Stimulated activated CD4-positive, alpha-beta T cell treated with anti-CD3 and anti-CD28 coated beads, TNF-alpha, amount 100 ng/mL, for 4 hours (primary cell): ENCODE measurements at places on chromosomes 5 and 9.

GRCh38 chr9:86529496-86530275, 175.5 kb upstream of the TUT7 start:
- no peak for DNase-seq

DNA sequence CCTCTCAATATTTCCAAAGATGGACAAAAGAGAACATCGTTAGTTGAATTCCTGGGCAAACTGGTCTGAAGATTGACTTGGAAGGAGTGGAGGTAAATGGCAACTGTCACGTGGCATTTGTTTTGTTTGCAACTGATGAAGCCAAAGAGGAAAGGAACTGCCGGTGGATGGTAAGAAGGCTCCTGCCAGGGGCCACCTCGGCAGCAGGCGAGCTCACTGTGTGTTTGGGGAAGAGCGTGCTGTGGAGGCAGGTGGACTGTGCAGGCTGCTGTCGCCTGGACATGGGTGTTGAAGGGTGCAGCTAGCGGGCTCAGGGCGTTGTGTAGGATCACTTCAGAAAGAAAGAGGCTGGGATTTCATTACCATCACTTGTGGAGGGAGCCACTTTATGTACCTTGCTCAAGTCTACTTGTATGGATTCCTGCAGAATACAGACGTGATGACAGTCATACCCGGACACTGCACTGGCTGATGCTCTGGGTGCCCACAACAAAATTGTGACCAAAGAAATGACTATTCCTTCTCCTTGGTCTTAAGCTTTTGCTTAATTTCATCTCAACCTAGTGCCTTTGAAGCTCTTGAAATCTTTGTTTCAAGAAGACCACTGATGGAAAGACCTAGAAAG, 72.7 kb downstream of the MAP1B start:
- no peak for DNase-seq

DNA sequence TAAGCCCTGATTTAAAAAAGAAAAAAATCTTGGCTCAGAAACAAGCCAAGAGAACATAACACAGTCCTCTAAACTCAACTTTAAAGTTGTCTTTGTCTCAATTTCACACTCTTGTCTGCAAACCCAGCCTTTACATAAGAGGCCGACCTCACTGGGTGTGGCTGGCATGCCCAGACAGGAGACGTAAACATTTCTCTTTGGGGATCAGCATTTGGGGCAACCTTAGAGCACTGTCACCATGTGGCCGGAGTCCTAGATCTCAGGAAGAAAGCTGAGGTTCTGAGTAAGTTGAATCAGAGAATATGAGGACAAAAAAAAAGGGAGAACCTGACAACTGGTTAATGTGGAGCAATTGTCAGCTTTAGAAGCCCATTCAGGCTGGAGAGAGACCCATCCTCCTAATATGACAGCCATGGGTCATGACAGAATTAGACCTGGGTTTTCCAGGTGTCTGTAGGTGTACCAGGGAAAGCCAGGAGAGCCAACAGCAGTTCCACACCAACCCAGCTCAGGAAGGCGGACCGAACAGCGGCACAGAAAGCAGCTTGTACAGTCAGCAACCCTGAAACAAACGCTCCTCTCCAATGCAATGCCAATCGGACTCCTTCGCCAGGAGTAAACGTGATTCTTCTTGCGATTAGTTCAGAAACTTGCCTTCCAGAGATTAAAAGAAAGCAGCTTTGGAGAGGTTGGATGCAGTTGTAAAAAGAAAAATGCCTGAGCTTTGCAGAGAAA, 97.9 kb upstream of the MAP3K1 start:
- no peak for DNase-seq

DNA sequence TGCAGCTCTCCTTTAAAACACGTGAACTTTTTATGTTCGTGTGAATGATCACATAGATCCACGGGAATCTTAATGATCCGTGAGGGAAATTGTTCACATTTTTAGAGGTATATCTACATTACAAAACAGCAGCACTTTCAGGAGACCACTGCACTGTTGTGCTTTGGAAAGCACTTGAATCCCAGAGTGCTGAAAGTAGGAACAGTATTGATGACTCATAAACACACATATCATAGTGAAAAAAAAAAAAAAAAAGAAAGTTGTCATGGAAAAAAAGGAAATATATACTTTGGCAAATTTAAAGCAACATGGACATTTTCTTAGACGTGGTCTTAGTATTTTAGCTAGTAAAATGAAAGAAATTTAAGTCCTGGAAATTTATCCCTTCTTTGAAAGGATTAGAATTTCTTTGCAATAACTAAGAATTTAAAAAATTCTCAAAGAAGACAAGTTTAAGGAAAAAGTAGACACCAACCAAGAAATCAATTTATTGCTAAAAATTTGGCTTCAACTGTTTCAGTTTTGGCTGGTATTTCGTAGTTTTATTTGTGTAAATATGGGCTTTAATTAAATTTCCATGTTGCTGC, 55.4 kb downstream of the ADGRV1 start:
- DNase-seq = no peak

- DNase-seq = no peak
These were observed 180.7 kb upstream of the ZNF618 start for GRCh38 chr9:113695440-113695851.

DNA sequence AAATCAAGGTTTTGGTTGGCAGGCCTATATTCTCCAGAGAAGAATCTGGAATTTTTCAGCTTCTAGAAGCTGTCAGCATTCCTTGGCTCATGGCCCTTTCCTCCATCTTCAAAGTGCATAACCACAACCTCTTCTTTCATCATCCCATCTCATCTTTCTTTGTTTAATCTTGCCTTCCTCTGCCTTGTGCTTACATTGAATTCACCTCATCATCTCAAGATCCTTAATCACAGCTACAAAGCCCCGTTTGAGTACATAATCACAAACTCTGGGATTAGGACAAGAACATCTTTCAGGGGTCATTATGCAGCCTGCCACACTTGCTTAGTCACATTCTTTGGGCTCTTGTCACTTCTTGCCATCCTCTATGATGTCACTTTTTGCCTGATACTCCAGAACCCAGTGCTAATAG, 130.3 kb downstream of the FOXD1 start:
- DNase-seq = no peak

- no peak for DNase-seq
These were observed 136.6 kb downstream of the SEMA6A start for GRCh38 chr5:116437922-116438578.

DNA sequence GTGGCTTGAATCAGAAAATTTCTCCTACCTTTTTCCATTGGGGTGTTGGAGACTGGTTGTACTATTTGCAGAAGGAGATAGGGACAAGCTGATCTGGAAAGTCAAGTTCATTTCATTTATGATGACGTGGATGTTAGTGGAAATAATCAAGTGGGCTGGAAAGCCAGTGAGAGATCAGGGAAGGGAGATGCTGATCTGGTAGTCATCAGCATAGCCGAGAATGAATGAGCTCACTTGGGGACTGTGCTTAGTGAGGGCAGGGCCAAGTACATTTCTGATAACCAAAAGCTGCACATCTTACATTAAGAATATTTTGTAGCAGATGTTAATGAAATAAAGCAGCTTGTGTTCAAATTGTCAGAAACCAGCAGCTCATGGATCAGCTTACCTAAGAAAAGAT, 12.1 kb downstream of the MAN2A1 start:
- DNase-seq = no peak

DNA sequence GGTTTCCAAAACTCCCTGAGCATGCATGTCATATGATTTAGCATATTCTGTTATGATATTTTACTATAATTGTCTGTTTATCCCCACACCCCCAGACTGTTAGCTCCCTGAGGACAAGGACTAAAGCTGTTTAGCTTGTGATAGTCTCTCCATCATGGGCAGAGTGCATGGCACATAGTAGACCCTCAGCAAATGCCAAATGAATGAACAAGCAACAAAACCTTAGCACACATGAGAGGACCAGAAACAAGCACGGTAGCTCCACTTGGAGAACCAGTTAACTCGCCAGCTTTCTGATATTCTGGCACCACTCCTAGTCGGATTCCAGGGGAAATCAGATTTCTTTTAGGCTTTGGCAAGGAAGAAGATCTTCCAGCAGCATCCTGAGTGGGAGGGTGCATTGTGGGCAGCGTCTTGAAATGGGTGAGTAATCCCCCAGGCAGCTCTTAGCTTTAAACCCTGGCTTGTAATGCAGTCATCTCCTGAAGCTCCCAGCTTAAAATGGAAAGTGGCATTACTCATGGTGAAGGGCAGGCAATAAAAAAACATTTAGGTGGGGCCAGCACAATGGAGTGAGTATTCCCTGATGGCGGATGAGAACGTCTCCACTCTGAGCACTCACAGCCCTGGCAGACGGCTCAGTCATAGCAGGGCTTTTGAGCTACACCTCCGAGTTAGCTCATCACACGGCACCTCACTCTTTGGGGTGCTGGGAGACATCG, 41.1 kb downstream of the FGF1 start:
- DNase-seq = no peak

GRCh38 chr5:145778144-145778900, 56.8 kb downstream of the PRELID2 start:
- DNase-seq = no peak

- no peak for DNase-seq
These were observed 126.1 kb upstream of the HAND1 start for GRCh38 chr5:154603953-154604679.

DNA sequence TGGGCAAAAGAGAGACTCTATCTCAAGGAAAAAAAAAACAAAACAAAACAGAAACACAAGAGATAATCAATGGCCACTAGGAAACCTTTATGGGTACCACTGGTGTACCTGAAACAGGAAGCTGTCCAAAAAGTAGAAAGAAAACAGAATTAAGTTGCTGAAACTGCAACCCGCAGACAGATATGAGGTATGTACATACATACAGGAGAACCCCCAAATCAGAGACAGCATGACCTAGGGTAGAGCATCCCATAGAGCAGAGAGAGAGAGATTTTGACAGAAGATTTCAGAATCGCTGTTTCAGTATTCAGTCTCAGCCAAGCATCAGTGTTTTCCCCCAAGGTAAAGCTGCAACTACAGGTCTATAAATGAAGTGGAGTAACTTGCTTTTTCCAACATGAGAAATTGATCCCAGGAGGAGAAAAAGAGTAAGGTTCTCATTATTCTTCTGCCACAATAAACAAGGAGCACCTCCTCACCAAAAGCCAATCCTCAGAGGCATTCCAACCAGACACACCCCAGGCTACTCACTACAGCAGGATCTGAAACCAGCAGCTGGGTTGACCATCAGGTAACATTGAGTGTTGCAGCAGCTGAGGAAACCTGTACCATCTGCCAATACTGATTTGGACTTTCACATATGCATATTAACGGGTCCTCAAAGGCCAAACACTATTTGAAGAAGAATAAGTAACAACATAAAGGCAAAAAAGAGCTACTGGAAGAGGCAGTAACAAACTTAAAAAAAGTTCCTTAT, 630.0 kb downstream of the TAF11L14 start:
- no peak for DNase-seq

GRCh38 chr9:112485574-112485973, 1.1 kb upstream of the KIAA1958 start:
- DNase-seq = no peak

- no peak for DNase-seq
These were observed 29.0 kb downstream of the MTMR12 start for GRCh38 chr5:32283539-32284377.

- DNase-seq = no peak
These were observed 5.6 kb upstream of the SPDL1 start for GRCh38 chr5:169577951-169578350.

DNA sequence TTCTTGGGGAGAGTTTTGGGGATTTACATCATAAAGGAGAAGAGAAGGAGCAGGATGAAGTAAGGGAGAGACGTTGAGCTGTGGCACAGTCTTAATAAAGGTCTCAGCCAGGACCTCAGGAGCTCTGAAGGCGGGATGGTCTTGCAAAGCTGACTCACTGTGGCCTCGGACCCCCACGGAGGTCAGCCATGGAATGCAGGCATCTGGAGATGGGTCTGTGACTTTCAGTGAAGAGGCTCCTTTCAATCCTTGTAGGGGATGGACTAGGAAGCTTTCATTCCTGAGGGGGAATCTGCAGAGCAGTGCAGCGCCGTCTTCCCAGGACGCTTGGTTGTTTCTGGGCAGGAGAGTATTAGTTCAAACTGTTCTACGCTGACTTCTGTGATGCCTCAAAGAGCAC, 65.7 kb upstream of the BASP1 start:
- DNase-seq = no peak

DNA sequence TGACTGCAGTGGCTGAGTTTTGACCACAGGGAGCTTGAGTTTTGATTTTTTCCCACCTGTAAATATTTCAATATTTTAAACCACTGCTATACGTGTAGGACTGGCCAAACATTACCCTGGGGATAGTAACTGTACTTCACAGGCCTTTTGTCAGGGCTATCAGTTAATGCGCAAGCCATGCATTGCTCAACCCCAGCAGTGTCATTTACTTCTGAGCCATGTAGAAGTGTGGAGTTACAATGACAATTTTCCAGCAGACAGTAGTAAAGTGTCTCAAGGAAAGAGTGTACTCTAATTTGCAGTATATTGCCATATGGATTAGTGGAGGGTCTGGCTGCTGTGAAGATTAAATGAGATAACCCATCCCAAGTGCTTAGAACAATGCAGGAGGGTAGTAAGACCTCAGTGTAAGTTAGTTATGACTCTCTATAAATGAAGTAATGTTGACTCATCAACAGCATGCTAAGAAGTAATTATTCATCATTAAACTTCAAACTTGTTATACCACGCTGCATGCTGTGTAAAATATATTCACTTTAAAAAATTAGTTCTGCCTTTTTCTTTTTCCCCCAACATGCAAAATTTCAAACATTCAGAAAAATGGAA, 489.2 kb downstream of the KDM4C start:
- DNase-seq = no peak

DNA sequence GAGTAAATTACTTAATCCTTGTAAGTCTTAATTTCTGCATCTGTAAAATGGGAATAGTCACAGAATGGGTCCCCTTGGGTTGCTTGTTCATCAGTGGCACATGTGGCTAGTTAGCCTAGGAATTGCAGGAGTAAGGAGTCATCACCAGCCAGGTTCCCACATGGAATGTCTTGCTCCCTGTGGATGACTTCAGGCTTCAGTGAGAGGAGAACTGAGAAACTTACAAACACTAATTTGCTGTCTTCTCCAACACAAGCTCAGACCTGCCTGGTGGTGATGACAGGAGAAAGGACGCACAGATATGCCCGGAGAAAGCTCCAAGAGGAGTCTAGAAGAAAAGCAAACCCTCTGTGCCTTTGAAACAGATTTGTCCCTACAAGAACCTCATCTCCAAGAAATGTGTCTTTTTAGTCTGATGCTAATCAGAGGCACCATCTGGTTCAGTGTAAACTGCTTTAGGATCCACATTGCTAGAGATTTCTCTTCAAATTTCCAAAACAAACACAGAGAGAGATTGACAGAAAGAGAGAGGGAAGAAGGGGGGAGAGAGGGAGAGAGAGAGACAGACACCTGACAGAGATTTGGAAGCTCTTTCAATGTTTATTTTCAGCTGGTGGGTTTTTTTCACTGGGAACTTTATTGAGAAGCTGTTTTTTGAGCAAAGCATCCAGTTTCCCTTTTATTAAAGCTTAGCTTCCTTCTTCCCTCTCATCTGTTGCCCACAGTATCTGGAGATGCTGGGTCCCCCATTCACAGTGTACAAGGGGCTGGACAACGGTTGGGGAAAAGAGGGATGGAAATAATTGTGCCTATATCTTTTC, 128.3 kb downstream of the DOCK2 start:
- no peak for DNase-seq

- no peak for DNase-seq
These were observed 51.6 kb upstream of the LIFR start for GRCh38 chr5:38607930-38608564.

- no peak for DNase-seq
These were observed 293.7 kb downstream of the SPOCK1 start for GRCh38 chr5:137205231-137206027.
